Anterior cingulate cortex (tissue), 58 donors: ENCODE measurements at places on chromosomes 3 and 15.

DNA sequence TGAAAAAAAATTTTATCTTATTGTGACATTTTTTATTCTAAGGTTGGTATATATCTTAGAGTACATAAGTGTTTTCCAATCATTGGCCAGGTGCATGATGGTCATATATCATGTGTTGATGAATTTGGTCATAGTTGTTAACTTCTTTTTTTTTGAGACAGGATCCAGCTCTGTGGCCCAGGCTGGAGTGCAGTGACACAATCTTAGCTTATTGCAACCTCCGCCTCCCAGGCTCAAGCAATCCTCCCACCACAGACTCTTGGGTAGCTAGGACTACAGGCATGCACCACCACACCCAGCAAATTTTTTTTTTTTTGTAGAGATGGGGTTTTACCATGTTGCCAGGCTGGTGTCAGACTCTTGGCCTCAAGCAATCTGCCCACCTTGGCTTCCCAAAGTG is 44.0 kb downstream of the PCCB start:
- no peak for DNase-seq

DNA sequence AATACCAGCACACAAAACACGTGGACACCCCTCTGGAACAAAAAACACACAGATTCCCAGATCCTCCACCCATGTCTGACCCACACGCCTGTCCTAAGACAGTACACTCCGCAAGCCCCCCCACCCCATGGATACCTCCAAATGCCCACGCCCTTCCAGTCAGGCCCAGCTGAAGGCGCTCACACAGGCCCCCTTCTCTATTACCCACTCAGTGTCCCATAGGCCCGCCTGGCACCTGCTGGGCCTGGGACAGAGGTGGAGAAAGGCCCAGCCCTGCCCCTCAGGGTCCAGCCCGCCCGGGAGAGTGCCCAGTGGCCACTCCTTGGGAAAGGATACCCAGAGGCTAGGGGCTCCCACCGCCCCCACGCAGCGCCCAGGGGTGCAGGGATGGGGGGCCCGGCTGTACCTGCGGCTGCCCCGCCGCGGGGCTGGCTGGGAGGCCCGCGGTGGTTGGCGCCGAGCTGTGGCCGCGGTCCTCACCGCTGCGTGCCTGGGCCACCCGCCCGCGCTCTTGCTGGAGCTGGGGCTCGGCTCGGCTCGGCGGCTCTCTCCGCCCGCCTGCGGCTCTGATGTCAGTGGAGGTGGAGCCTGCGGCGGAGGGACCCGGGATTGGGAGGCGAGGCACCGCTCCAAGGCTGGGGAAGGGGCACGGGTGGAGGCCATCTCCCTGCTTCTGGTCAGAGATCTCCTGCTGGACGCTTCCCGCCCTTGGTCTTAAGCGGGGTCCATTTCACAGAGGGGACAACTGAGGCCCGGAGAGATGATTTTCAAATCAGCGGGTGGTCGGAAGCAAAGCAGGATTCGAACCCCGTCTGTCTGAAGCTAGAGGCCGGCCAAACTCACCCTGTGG is at the start of gene CAMK1:
Gene CAMK1 (minus strand): TSS at position 522 of the 850 bp plus-strand sequence. CDS start 2,198 bp downstream, outside the sequence.
- DNase-seq: peak; percentile 77

- no peak for DNase-seq
These were observed 121.6 kb upstream of the MRPS22 start for GRCh38 chr3:139222100-139222657.

- DNase-seq: no peak
These were observed 127.7 kb upstream of the IQSEC1 start for GRCh38 chr3:13200946-13201345.

DNA sequence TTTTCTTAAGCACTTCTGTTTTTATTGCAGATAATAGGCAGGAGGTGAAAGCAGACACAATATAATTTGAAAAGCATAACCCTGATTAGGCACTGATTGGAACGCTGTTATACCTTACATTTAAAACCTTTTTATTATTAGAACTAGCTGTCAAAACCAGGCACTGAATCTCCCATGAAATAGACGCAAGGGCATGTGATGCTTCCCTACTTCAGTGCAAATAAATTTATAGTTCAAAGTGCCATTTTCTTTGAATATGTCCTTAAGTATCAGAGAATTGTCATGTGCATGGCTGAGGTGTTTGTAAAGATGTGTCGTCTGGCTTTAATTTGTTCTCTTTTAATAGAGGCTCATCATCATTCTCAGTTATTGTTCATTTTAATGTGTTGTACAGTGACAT is 386.0 kb downstream of the NR2F2 start:
- no peak for DNase-seq
